LoVo (cell line): ENCODE measurements at places on chromosomes 3 and 15.

DNA sequence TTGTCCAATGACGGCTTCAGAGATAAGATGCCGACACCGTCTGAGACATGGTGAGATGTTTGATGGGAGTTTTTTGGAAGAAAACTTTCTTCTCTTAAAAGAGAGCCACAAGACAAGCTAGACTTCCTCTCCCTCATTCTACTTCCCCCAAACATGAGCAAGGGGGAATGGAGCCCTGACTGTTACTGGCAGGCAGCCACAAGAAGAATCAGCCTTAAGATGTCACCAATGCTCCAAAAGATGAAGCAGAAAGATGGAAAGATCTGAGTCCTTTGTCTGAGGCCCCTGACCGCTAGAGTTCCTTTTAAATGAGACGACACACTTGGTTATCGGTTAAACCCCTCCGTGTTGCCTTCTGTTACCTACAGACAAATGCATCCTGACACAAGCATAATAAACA, 108.7 kb downstream of the ST8SIA2 start:
- no peak for DNase-seq

GRCh38 chr3:186605561-186606545, 7.0 kb upstream of the AHSG start:
- DNase-seq = peak; percentile 31

DNA sequence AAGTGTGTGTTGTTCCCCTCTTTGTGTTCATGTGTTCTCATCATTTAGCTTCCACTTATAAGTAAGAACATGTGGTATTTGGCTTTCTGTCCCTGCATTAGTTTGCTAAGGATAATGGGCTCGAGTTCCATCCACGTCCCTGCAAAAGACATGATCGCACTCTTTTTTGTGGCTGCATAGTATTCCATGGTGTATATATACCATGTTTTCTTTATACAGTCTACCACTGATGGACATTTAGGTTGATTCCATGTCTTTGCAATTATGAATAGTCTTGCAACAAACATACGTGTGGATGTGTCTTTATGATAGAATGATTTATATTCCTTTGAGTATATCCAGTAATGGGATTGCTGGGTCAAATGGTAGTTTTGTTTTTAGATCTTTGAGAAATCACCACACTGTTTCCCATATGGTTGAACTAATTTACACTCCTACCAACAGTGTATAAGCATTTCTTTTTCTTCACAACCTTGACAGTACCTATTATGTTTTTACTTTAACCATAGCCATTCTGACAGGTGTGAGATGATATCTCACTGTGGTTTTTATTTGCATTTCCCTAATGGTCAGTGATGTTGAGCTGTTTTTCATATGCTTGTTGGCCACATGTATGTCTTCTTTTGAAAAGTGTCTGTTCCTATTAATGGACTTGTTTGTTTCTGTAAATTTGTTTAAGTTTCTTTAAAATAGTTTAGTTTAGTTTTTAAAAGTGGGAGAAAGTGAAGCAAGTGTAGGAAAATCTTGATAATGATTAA, 21.9 kb upstream of the SLC30A4 start:
- DNase-seq = no peak

DNA sequence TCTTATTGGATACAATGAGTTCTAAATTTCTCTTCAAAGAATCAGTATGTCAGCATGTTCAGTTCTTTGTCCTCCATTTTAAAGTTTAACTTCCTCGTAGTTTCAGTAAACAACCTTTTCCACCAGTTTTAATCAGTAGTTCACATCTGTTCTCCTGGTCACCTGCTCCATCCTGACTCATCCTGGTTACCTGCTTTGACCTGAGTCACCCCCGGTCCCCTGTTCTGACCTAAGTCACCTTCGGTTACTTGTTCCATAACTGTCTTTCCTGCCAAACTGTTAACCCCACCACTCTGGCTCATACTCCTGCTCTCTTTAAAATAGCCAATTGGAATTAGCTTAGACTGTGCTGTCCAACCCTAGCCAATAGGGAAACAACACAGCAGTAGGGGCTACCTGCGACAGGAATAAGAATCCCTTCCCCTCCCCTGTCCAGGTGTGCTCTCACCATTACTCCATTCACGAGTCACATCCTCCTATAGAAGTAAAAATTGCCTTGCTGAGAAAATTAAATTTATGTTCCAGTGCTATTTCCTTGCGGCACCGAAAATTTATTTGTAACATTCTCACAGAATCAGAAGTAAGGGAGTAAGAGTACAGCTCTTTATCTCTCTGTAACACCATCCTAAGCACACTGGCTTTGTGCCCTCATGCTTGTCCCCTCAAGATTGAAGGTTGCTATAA, 23.8 kb downstream of the TRANK1 start:
- DNase-seq = no peak

GRCh38 chr15:95425859-95426258, 904.6 kb upstream of the NR2F2 start:
- no peak for DNase-seq
